ENCODE measurements at places on chromosomes 1 and 21. TPM values are rescaled to one million over a fixed set of nuclear protein-coding genes. Genes with fewer than 3 reads are reported as not detected.

TSSK3 gene
- total RNA-seq = 0.51 TPM

ORC1 gene
- total RNA-seq = 0.26 TPM

C1orf21 gene
- total RNA-seq = 53.0 TPM

MXRA8 gene
- total RNA-seq = 397 TPM

MAP10 gene
- total RNA-seq = 2.6 TPM

- peak; percentile 13 for DNase-seq
Observed at GRCh38 chr1:89563957-89564604, 39.5 kb downstream of the LRRC8B start.

DNA sequence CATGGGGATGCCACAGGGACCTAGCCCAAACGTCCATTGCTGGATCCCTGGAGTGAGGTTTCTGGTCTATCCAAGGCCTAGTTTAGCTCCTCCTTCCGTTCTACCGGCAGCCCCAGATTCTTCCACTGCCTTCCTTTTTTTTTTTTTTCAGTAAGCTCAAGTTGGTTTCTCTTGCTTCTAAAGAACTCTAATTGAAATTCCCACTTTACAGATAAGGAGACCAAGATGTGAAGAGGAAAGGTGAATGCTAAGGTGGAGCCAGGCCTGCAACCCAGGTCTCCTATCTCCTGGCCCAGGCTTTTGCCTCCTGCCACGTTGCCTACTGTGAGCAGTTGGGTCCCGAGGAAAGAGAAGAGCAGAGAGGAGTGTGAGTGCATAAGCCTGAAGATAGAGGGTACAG is 31.5 kb upstream of the CLIC4 start:
- no peak for DNase-seq

DNA sequence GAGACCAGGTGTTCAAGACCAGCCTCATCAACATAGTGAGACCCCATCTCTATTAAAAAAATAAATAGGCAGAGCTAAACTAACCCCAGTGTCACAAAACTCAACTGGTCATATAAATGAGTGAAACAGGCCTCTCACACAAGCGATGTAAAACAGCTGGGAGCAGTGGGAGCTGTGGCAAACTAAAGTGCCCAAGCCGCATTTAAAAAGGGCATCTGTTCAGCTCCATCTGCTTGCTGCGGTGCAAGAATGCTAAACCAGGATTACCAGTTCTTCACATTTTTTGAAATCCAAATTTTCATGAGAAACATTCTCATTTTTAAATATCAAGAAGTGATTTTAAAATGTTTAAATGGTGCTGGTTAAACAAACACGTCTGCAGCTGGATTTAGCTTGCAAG is 50.0 kb upstream of the WNT2B start:
- no peak for DNase-seq

DNA sequence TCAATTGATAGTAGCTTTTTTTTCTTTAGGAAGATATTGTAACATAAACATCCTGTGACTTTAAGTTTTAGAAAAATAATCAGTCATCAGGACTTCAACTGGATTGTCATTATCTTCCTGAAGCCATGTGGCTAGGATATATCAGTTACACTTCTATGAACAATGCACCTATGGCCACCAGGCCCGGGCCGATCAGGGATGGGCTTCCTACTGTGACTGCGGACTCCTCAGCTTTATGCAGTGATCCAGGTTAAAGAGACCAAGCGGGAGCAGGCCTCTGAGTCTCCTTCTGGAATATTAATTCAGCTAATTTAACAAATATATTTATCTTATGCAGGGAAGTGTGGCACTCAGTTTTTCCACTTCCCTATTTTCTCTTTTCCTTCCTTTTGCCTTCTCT is 200.6 kb downstream of the ADGRL2 start:
- no peak for DNase-seq

GRCh38 chr1:42529724-42530181 is 66.7 kb downstream of the CCDC30 start:
- DNase-seq = peak; percentile 14

DNA sequence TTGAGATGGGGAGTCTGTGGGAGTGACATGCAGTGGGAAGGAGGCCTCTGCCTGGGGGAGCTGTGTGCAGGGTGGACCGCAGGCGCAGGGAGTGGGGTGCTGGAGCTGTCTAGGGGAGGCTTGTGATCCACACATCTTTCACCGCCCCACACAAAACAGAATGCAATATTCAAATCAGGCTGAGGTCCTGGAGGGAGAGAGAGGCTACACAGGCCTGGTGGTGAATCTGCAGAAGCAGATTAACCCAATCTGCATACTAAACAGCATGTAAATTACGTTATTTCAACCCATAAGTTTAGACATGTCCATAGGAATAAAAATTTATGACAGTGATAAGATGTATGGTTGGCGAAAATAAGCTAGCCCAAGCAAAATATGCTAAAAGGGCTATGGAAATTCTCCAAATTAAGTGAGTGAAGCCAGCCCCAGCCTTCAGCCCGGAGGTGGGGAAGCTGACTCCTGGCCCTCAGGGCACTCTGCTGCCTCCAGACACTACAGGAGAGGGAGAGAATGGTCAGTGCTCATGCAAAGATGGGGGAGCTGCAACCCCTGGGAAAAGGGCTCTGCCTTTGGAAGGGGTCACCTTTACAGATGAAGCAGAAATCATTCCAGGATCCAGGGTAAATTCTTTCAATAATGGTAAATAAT is 156.2 kb upstream of the CTTNBP2NL start:
- DNase-seq = no peak

DNA sequence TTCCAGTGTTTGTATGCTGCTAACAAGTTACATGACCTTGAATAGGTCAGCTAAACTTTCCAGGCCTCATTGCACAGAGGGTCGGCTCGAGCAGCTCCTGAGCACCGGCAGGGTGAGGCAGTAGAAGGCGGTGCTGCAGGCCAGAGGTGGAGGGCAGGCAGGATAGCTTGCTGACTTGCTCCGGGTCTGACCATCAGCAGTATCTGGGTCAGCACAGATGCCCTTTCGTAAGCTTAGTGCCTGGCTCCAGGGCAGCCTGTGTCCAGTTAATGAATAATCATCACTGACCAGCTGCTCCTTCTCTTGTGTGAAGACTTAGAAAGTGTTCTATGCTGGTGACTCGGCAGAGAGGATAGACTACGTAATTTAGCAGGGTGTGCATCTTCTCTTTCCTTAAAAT is 6.9 kb downstream of the MAPKAPK2 start:
- DNase-seq = peak; percentile 35

DNA sequence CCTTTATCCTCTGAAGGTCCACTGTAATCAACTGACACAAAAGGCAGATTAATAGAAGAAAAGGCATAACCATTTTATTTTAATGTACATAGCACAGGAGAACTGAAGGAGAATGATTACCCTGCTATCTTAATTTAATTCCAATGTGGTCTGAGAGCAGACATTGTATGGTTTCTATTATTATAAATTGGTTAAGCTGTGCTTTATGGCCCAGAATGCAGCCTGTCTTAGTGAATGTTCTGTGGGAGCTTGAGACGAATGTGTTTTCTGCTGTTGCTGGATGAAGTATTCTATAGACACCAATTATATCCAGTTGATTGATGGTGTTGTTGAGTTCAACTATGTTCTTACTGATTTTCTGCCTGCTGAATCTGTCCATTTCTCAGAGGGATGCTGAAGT is 25.0 kb upstream of the SLC2A1 start:
- DNase-seq = no peak

DNA sequence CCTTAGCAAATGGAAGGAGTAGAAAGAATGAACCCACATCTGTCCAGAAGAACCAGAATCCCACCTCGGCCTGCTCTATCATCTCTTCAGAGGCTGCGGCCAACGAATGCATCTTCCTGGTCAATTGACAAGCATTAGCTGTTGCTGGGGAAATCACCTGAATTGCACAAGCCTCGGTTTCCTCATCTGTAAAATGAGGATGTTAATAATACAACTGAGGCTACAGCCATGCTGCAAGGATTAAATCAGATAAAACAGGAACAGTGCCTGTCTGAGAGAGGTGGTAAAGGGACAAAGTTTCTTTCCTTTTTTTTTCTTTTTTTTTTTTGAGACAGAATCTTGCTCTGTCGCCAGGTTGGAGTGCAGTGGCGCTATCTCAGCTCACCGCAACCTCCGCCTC is 99.8 kb downstream of the KIF14 start:
- no peak for DNase-seq

- DNase-seq = no peak
Observed at GRCh38 chr1:76639181-76639580, 228.1 kb upstream of the ST6GALNAC5 start.

GRCh38 chr1:81690676-81691453 is 109.9 kb upstream of the ADGRL2 start:
- no peak for DNase-seq

DNA sequence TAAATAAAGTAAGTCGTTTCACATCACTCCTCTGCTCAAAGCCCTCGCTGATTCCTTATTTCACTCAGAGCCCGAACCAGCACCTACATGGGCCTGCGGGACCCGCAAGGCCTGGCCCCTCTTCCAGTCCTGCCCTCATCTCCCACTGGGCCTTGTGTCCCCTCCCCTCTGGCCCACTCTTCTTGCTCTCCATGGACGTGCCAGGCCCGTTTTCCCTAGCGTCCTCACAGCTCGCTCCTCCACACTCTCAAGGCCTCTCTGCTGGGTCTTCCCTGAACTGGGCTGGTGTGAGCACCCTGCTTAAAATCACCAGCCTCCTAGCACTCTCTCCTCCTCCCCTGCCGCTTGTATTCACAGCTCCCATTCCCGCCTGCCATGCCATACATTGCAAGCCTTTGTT is 237.9 kb downstream of the FOXD2 start:
- no peak for DNase-seq

GRCh38 chr21:42939582-42940413 is 14.4 kb upstream of the ERVH48-1 start:
- peak; percentile 99 for DNase-seq

- no peak for DNase-seq
Observed at GRCh38 chr1:14254251-14254650, 344.2 kb upstream of the KAZN start.

GRCh38 chr1:205374210-205375078 is 17.7 kb upstream of the KLHDC8A start:
- peak; percentile 90 for DNase-seq

DNA sequence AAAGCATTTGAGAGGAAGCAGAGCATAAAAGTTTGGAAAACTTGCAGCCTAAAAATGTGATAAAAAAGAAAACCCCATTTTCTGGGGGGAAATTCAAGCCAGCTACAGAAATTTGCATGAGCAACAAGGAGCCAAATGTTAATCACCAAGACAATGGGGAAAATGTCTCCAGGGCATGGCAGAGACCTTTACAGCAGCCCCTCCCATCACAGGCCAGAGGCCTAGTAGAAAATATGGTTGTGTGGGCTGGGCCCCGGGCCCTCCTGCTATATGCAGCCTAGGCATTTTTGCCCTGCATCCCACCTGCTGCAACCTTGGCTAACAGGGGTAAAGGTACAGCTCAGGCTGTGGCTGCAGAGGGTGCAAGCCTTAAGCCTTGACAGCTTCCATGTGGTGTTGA is 299.6 kb upstream of the NCAM2 start:
- no peak for DNase-seq

DNA sequence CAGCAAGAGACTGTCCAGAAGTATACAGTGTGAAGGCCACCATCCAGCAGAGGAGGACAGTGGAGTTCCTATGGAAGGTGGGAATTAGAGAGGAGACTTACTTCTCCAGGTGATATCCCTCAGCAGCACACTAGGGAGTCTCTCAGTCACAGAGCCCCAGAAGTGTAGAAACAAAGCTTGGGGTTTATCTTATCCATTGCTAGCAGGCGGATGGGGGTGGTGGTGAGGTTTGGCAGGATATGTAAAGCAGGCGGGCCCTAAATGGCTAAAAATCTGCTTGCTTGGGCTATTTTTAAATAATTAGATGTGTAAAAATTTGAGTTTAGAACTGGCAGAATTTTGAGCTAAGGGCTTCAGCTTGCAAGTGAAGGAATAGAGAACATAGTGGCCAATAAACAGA is 50.1 kb upstream of the RGS18 start:
- no peak for DNase-seq

DNA sequence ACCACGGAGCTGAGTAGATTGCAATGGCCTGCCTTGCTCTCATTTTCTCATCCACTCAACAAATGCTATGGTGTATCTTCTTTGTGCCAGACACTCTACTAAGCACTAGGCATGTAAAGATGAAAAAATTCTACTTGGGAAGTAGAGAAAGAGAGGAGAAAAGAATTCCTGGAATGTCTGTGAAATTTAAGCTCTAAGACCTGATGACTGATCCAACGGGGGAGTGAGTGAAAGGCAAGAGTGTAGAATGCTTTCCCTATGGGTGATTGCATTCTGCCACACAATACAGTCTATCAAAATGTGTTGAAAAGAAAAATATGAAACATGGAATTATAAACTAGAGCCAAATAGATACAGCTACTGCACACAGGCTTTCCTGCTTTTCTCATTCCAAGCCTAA is 82.3 kb downstream of the CYYR1 start:
- peak; percentile 58 for DNase-seq

- DNase-seq = no peak
Observed at GRCh38 chr1:12540580-12541273, 77.3 kb downstream of the DHRS3 start.

DNA sequence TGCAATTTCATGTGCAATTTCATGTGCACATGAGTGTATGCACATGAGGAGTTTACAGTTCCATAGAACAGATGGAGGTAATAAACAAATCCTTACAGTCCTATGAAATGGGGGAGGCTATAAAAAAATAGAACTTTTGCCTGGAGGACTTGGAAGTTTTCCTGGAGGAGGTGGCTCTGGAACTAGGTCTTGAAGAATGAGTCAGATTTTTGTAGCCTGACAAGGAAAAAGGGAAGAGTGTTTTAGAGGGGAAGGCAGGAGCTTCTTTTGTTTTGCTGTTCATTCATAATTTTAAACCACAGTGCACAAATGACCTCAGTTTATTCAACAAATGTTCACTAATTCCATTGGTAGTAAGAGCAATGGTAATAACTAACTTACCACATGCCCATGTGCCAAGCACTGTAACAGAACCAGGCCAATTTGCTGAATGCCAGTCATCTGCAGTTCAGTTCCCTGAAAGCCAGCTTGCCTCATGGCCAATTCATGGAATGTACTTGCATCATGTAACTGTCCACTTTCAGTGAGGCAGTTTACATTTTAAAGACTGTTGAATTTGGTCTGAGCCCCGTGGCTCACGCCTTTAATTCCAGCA is 2.7 kb downstream of the DIO1 start:
- peak; percentile 92 for DNase-seq

DNA sequence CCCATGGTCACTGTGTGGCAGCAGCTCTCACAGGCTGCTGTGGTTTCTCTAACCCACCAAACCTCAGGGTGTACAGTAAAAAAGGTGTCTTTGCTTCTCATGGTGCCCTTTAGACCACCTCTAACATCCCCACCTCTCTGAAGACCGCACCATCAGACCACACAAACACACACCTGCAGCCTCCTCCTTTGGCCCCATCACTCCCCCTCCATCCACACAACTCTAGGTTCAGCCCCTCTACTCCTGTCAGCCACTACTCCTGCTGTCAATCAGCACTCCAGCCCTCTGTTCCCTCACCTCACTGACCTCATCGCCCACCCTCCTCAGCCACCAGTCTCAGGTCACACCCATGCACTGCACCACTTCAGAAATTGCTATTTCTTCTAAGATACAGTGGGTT is 7.5 kb downstream of the ZNF692 start:
- no peak for DNase-seq

DNA sequence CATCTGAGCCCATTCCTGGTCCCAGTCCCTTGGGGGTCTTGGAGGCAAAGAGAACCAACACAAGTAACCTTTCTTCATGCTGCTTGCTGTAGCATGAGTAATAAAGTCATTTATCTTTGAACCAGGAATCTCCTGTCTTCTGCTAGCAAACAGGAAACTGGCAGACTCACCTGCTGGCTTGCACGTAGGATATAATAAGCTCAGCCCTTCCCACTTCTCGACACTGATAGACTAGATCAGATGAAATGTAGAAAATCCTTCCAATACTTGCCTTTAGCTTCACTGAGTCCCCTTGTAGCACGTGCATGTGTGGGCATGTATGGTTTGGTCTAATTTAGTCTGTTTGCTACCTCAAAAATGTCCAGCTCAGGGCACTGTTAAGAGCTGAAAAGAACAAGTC is 6.5 kb upstream of the TFF2 start:
- no peak for DNase-seq

Data from fibroblast of lung (primary cell).